ENCODE measurements at places on chromosomes 7 and 10. TPM values are rescaled to one million over a fixed set of nuclear protein-coding genes. Genes with fewer than 3 reads are reported as not detected.

The ADRA2A gene
- total RNA-seq: not detected

The MSMB gene
- total RNA-seq: not detected

The LLCFC1 gene
- total RNA-seq: not detected

The PTPN20 gene
- 0.09 TPM for total RNA-seq

The CNTNAP2 gene
- not detected for total RNA-seq

The CDHR3 gene
- 5.4 TPM for total RNA-seq

The CFAP69 gene
- 5.0 TPM for total RNA-seq

The LIPJ gene
- 0.16 TPM for total RNA-seq

The PON1 gene
- total RNA-seq: not detected

The CFAP46 gene
- total RNA-seq: 0.95 TPM

The HSPA12A gene
- total RNA-seq: 1.4 TPM

The OR6V1 gene
- not detected for total RNA-seq

The ABCC2 gene
- total RNA-seq: 0.60 TPM

The RGS10 gene
- 51.1 TPM for total RNA-seq

The SH3PXD2A gene
- 12.0 TPM for total RNA-seq

The HYAL4 gene
- total RNA-seq: not detected

The PIK3CG gene
- not detected for total RNA-seq

The CYP3A4 gene
- total RNA-seq: not detected

The CADPS2 gene
- 11.8 TPM for total RNA-seq

The KIAA1217 gene
- 1.4 TPM for total RNA-seq

The SLC16A9 gene
- total RNA-seq: 0.26 TPM

The TMEM236 gene
- total RNA-seq: not detected

The RNF133 gene
- 0.16 TPM for total RNA-seq

The ATXN7L1 gene
- total RNA-seq: 8.7 TPM

The HTR7 gene
- total RNA-seq: 3.3 TPM

The PCGF5 gene
- total RNA-seq: 12.6 TPM

The ZNF282 gene
- 18.6 TPM for total RNA-seq

The CPA5 gene
- under 0.01 TPM for total RNA-seq

The SPDYE6 gene
- total RNA-seq: not detected

The ADCK2 gene
- 20.5 TPM for total RNA-seq

The ACTL6B gene
- total RNA-seq: not detected

The MACROH2A2 gene
- total RNA-seq: 11.0 TPM

The INPP5F gene
- total RNA-seq: 13.7 TPM

All from bronchial smooth muscle cell (primary cell).